Activated CD8-positive, alpha-beta memory T cell treated with anti-CD3 and anti-CD28 coated beads for 4 hours (primary cell): ENCODE measurements at places on chromosomes 6 and 20.

DNA sequence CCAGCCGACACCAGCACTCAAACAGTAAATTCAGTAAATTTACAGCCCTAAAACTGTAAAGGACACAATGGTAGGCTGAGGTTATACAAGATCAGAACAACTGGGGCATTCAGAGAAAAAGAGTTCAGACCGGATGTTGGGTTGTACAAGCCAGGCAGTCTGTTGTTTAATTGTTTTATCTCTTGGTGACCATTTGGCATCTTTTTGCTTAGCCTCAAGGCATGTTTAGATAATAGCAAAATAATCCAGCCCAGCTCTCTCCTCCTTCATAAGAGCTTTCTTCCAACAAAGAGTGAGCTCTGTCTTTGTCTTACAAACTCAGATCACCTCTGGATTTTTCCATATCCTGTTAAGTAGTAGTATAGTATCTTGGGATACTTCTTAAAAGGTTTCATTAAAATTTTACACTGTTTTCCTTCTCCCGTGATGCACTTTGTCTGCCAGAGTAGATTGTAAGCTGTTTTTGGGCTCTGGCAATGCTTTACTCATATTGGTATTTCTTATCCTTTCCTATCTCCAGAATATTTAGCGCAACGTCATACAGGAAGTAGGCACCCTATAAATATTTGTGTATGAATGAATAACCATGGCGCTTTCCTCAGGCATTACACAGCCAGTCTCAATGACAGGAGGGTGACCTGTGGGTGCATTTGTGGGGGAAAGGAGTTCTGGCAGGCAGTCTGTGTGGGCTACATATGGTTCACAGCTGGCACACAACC lies 35.6 kb upstream of the TRAM2 start:
- no peak for DNase-seq

GRCh38 chr20:382291-383115 lies 1.9 kb downstream of the TRIB3 start:
- DNase-seq: no peak

- no peak for DNase-seq
Measured at GRCh38 chr6:52201046-52201445, 14.9 kb downstream of the IL17A start.

- DNase-seq: no peak
Measured at GRCh38 chr20:19024296-19025035, 188.0 kb upstream of the SLC24A3 start.

GRCh38 chr20:47392015-47392720 lies 35.7 kb upstream of the ZMYND8 start:
- DNase-seq: no peak

- no peak for DNase-seq
Measured at GRCh38 chr6:40326714-40327421, 260.3 kb downstream of the LRFN2 start.

- DNase-seq: no peak
Measured at GRCh38 chr6:136208783-136209182, 41.3 kb downstream of the MTFR2 start.

DNA sequence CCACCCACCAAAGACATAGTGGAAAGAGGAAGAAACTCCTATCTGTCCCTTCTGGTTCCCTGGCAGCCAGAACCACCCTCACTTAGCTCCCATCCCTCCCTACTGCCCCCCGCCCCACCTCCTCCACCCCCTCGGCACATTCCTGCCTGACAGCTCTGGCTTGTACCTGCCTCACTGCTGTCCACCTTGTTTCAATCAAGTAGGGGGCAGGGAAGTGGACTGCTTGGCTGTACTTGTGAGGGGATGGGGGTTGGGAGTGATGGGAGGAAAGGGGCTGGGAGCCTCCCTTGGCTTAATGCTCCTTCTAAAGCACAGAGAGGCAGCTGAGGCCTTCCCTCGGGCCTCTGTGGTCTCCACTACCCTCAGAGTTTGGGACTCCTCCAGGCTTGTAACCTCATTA lies 22.1 kb upstream of the ZNF76 start:
- DNase-seq: no peak

DNA sequence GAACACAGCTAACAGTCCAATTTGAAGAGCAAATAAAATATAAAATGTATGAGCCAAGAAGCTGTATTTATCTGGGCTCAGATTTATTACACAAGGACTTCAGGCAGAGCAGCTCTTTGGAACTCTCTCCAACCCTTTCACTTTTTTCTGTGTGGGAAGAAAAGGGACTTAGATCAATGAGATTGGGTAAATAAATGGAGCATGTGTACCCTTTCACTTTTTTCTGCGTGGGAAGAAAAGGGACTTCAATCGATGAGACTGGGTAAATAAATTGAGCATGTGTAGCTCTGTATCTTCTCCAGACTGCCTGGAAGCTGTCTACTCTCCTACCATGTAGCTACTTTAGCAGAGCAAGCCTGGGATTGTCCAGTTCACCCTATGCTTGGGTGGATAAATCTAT lies 10.7 kb downstream of the SLC17A3 start:
- no peak for DNase-seq

DNA sequence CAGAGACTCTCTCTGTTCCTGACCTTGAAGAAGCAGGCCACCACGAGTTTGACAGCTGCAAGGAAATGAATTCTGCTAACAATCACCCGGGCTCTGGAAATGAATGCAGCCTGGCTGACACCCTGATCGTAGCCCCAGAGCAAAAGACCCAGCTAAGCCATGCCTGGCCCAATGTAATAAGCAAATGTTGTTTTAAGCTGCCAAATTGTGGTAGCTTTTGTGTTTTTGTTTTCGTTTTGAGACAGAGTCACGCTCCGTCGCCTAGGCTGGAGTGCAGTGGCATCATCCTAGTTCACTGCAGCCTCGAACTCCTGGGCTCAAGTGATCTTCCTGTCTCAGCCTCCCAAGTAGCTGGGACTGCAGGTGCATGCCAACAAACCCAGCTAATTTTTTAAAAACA lies 3.3 kb upstream of the OXT start:
- DNase-seq: no peak

DNA sequence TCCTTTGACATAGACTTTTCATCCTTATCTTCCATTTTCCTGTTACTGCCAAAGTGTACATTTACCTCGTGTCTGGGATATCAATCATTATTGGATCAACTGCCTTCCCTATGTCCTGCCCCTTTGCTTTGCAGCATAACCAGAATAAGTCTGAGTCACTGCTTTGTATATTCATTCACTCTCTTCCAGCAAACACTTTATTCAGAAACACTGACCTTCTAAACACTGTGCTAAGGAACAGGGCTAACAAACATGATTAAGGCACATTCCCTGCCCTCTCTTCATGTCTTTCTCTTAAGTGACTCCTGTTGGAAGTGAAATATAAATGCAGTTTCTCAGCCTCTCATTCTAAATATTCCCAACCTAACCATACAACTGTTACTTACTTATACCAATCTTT lies 66.9 kb downstream of the COL19A1 start:
- no peak for DNase-seq

DNA sequence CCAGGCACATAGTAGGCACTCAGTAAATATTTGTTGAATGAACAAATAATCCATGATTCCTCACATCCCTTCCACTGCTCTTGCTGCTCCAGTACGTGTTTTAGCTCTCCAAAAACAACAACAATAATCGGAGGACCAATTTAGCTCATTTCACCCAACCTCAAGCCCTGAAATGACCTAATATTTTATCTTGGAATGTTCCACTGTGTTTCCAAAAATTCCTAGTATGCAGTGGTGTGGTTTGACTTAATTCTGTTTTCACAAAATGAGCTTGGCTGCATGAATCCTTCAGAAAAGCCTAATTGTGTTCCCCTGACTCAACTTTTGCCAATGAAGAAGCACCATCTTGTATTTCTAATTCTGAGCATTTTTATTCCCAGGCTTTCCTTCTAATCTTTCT lies 168.0 kb upstream of the PHACTR1 start:
- no peak for DNase-seq

GRCh38 chr20:48956052-48956451 lies 34.5 kb downstream of the ARFGEF2 start:
- DNase-seq: no peak

DNA sequence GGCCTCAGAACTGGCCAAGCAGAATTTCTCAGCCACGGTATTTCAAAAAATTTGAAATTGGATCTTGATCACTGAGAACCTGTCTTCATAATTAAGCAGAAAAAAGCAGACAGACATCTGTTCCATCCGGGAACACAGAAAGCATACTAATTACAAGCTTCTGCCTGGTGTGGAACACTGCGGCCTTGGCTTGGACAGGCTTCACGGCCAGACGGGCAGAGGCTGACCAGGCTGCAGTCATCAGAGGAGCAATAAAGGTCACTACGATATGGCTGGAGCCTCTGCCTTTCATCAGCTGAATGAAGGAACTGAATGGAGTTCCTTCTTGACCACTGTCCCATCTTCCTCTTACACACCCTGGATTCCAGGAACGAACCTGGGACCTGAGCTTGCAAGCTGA lies 3.9 kb upstream of the NRSN1 start:
- DNase-seq: no peak

GRCh38 chr6:148217921-148218320 lies 124.7 kb upstream of the SASH1 start:
- no peak for DNase-seq

DNA sequence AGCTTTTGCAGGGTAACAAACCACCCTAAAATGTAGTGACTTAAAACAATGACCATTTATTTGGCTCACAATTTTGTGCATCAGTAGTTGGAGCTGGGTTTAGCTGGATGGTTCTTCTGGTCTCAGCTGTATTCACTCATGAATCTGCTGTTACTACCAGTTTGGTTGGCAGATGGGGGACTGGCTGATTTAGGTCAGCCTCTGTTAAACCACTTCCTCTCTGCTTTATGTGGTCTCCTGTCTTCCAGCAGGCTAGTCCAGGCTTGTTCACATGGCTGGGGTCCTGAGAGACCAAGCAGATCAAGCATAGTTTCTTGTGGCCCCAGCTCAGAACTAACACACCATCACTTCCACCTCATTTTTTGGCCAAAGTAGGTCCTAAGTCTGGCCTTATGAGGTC lies 67.2 kb upstream of the LAMP5 start:
- no peak for DNase-seq

DNA sequence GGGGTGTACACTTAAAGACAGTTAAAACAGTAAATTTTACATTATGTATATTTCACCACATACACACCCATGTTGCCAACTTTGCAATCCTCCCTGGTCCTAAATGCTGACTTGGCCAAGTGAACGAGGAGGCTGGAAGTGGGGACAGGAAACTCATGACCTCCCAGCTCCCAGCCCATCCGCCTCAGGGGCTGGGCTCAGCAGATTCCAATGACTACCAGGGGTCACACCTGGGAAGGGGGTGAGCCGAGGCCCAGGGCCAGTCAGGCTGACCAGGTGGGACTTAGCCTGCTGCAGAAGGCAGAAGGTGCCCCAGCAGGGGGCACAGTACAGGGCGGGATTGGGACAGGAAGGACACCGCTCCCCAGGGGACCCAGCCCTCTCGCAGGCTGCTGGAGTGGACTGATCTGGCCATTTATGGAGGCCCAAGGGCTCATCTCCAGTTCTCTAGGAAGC lies 2.4 kb downstream of the SIGLEC1 start:
- DNase-seq: no peak

DNA sequence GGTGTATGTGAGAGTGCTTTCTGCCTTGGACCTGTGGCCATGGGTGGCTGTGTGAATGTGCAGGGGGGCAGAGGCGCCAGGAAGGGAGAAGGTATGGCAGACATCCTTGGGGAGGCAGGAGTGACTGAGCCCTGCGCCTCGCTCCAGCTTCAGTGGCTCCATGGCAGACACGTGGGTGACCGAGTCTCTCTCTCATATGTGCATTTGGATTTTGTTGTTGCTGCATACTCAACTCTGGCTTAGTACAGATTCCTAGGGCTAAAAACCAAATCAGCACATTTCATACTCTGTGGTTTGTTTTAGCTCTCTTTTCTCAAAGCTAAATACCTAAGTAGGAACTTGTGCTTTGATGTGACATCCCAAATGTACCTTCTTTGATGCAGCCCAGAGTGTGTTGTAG lies 97.6 kb downstream of the DTD1 start:
- no peak for DNase-seq

DNA sequence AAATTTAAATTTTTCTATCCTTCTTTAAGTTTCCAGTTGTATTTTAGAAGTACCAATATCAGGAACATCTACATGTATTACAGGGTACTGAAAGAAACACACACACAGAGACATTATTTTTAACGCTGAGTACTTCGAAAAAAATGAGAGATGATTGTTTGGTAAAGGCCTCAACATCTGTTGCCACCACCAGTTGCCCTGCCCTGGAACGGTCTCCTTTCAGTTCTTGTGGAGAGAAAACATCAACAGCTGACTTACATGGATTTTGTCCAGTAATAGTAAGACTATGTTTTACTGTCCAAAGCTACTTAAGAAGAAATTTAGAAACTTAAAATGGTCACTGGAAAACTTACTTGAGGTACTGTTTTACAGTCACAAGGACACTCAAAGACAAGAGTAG lies 16.7 kb downstream of the HMGCLL1 start:
- DNase-seq: no peak

DNA sequence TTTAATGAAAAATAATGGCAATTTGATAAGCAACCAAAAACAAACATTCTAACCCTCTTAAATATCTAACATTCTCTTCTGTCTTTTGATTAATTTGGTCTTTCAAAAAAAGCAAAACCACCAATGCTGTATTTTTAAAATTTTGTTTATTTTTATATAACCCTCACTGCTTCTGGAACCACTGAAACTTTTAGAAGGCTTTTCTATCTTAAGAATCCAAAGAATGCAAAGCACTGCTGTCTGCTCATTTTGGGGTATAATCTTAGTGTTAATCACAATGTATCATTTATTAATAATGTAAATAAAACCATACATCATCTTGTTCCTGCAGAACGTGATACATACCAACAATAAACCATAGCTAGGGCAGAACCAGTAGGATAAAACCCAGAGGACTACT lies 14.0 kb downstream of the STK38 start:
- no peak for DNase-seq

GRCh38 chr6:26327450-26328264 lies 37.3 kb upstream of the BTN3A2 start:
- no peak for DNase-seq

- DNase-seq: no peak
Measured at GRCh38 chr20:8526610-8527009, 394.5 kb downstream of the PLCB1 start.

GRCh38 chr20:63551068-63551467 lies 2.9 kb upstream of the FNDC11 start:
- no peak for DNase-seq

DNA sequence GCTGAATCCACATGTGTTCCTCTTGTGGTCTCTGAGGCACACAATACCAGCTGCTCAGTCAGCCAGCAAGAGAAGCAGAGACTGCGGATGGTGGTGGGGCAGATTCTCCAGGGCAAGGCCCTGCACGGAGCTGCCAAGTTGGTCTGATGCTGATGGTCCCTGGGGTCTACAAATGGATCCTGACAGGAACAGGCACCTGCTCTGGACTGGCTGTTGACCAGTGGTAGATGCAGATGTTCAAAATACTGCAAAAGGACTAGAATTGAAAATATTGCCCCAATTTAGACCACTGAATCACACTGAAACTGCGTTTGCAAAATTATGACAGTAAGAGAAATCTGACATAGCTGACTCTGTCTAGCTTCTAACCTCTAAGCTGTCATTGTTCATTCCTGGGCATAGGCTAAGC lies 29.6 kb upstream of the TUBB2A start:
- no peak for DNase-seq
